MV-4-11 (cell line): ENCODE measurements at places on chromosomes 3 and 15.
A peak's percentile ranks its signal among the peaks of the same experiment; 100 is the strongest.

- no peak for DNase-seq
These were observed 108.3 kb downstream of the TOP2B start for GRCh38 chr3:25556447-25556846.

GRCh38 chr3:37905987-37906674 is 44.5 kb downstream of the CTDSPL start:
- DNase-seq = peak; percentile 68

- DNase-seq = no peak
These were observed 62.5 kb downstream of the SPATA16 start for GRCh38 chr3:173078525-173078924.

DNA sequence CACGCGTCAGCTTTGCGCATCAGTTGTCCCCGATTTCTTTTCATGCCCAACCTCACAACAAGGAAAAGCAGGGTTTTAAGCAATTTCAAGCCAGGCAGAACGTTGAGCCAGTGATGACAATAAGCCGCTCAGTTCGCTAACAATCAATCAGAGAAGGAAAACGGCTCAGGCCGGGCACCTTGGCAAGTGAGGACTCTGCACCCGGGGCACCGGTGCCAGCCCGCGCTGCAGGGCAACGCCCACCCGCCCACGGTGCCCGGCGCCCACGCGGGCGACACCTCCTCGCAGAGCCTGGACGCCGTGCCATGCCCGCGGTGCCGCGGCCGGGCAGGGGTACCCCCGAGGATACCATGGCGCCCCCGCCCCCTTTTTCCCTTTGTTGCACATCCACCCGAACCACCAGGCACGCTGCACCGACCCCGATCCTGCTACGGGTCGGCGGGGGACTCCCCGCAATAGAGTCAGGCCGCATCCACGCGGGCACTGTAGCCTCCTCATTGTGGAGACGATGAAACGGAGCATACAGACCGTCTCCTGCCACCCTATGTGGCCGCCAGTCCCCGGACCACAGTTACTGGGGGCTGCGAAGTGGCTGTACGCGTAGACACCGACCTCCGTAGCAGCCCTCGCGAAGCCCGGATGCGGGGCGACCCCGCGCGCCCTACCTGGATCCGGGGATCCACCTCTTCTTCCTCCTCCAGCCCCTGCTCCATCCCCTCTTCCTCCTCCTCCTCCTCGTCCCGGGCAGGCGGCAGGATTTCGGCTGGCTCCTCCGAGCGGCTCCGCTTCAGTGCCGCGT is 581 bp downstream of the SH3BP5 start:
- DNase-seq = no peak

- DNase-seq = peak; percentile 64
These were observed 699.5 kb upstream of the CFAP20DC start for GRCh38 chr3:59749291-59749690.

DNA sequence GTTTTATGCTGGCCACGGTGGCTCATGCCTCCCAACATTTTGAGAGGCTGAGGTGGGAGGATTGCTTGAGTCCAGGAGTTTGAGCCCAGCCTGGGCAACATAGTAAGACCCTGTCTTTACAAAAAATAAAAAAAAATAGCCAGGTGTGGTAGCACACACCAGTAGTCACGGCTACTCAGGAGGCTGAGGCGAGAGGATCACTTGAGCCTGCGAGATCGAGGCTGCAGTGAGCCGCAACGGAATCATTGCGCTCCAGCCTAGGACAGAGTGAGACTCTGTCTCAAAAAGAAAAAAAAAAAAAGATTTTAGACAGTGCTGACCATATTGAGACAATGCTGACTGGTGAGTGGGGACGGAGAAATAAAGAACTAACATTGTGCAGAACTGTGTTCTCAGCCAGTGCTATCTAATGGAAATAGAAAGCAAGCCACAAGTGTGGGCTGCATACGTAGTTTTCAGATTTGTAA is 67.2 kb downstream of the ST6GAL1 start:
- no peak for DNase-seq

GRCh38 chr15:59997070-59997701 is 6.9 kb upstream of the FOXB1 start:
- no peak for DNase-seq

GRCh38 chr3:71428841-71429596 is 154.5 kb downstream of the FOXP1 start:
- no peak for DNase-seq

DNA sequence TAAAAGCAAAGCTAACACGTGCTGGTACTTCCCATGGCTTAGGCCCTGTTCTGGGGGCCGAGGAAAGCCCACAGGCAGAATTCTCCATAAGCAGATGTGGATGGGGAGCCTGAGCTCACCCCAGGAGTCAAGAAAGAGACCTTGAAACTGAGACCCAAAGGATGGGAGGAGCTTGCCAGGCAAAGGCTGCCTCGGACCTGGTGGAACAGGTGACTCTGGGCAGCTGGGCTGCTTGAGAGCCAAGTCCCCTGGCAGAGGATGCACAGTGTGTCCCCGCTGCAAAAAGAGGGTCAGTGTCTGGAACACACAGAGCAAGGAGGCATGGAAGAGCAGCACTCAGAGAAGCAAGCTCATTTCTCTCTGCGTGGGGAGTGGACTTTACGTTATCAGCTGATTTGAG is 528.7 kb downstream of the GABRG3 start:
- DNase-seq = no peak

- no peak for DNase-seq
These were observed 343.5 kb upstream of the TRIM42 start for GRCh38 chr3:140334132-140334929.

- no peak for DNase-seq
These were observed 14.2 kb downstream of the ST8SIA2 start for GRCh38 chr15:92407916-92408315.

DNA sequence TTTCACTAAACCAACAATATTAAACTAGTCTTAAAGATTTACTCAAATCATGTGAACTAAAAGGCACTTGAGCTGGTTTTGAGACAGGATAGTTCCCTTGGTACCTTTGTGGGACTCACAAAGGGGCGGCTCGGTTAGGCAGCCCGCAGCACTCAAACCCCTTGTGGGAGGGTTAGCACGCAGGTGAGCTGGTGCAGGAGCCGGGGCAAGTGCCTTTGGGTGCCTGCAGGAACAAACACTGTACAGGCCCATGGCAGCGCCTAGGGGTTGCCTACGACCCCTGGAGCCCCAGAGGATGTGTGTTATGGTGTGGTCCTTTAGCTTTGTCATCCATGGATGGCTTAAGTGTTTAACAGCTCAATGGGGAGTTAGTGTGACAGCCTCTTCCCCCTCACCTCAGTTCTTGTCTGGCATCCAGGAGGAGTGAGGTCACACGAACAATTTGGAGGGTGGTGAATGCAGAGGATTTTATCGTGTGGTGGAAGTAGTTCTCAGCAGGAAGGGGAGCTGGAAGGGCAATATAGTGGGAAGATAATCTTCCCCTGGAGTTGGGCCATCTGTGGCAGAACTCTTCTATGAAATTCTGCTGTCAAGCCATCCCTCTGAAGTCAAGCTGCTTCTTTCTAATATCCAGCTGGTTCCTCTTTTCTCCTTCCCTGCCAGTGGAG is 470.9 kb downstream of the RBMS3 start:
- DNase-seq = no peak

DNA sequence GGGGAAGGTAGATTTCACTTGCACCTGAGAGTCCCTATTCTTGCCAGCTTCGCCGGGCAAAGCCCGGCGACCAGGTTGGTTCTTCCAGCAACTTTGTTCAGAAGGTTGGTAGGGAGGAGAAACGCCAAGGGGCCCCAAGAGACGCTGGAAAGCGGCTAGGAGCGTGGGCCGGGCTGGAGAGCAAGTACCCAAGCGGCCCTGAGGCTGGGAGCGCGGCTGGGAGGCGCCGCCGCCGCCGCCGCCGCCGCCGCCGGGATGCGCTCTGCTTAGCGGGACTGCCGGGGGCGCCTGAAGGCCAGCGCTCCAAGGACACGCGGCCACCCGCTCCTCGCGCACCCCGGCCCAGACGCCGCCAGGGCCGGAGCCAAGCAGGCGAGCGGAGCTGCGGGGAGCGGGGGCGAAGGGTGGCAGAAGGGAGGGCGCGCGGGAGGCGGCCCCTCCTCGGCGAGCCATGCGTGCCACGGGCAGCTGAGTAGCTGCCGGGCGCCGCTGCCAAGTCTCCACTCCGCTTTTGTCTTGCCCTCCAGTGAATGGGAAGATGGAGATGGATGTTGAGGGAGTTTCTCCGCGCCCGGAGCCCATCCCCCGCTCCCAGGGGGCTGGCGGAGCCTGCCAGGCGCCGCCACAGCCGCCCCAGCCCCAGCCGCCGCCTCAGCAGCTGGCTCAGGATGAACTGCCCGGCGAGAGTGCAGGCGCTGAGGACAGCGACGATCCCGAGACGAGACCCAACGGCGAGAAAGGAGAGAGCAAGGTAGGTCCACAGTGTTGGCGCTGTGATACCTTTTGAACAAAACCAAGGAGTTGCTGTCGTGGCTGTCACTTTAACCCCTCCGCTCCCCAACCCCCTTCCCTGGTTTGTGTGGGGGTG is 227.4 kb upstream of the AZI2 start:
- DNase-seq = no peak
